Activated CD4-positive, alpha-beta T cell treated with anti-CD3 and anti-CD28 coated beads for 1 hour (primary cell): ENCODE measurements at places on chromosomes 4 and X.

GRCh38 chr4:73528171-73528570 is 46.6 kb downstream of the AFM start:
- no peak for DNase-seq

DNA sequence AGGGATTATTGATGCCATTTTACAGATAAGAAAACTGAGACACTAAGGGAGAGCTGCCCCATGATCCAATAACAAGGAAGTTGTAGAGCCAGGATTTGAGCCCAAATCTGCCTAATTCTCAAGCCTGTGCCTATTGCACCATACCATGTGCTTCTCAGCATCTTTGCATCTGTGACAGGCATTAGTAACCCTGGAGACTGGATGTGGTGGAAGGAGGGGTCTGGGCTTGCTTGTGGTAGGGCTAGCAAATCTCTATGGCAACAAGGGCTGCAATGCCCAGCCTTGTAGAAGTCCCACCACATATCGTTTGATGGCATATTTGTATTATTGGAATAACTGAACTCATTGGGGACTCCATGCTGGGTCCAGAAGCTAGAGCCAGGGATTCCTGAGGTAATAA is 58.1 kb downstream of the RTL5 start:
- no peak for DNase-seq

- DNase-seq: no peak
Measured at GRCh38 chr4:156596706-156597329, 374.8 kb downstream of the PDGFC start.

- DNase-seq: no peak
Measured at GRCh38 chr4:123262080-123262479, 134.5 kb upstream of the SPRY1 start.

DNA sequence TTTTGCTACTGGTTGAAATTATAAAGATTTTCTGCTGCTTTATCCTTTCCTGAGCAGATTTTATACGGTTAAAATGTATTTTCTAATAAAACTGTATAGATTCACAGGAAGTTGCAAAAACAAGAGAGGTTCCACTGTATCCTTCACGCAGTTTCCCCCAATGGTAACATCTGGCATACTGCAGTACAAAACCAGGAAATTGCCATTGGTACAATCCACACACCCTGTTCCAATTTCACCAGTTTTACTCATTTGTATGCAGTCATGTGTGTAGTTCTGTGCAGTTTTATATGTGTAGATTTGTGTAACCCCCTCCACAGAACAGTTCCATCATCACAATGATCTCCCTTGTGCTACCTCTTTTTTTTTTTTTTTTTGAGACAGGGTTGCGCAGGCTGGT is 20.0 kb downstream of the DDX3X start:
- no peak for DNase-seq

DNA sequence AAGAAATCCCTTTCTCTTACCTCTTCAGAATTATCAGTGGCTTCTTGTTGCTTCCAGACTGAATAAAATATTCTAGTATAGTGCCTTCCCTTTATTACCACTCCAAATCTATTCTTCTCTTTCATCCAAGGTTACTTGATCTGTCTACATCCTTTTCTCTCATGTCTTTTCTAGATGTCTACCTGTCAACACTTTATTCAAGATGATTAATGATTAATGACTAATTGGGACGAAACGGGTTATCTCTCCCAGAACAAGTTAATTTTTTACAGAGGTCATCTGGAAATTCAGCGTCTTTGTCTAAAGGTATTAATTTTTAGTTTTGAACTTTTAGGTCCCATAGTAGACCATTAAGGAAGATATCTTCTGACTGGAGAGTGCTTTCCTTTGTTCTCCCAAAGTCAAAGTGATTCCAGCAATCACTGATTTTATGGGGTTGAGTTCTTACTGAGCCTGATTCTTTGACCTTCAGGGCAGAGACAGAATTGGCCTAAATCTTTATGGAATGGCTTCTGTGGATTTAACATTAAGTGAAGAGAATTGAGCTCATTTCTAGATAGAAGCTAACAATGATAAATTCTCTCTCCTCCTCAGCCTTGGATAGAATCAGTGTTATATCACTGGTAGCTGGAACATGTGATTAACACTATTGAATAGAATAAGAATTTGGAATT is 335.4 kb upstream of the TEX13C start:
- no peak for DNase-seq

DNA sequence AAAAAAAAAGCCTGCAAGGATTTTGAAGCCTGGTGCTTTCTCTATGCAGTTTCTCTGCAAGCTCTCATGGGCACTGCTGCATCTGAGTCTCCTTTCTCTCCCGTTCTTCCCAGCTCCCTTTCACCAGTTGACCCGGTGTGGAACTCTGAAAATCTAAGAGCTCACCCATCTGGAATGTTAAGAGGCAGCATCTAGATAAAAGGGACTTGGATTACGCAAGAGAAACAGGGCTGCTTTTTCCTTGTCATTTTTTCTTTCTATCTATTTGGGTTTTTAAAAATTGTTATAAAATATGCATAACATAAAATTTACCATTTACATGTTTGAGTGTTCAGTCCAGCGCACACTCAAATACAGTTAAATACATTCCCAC is 95.2 kb upstream of the RPS6KA3 start:
- DNase-seq: no peak

GRCh38 chrX:74500555-74500954 is 79.3 kb downstream of the SLC16A2 start:
- DNase-seq: no peak

- no peak for DNase-seq
Measured at GRCh38 chr4:8026453-8026852, 86.8 kb upstream of the AFAP1 start.

DNA sequence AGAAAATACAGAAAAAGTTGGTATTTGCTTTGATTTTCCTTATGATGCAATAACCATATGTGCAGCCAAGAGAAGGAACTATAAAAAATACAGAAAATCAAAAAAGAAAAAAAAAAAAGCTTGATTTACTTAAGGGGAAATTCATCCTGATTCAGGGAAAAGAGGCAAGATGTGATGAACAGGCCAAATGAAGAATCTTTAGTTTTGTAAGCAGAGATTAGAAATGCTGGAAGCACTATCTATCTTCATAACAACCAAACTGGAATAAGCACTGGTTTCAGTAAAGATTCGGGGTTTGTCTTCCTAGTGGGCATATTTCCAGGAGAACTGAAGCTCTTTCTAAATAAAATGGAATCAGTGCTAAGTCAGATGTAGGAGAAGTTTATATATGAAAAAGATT is 82.9 kb upstream of the KCNIP4 start:
- no peak for DNase-seq

GRCh38 chrX:39244147-39244546 is 442.9 kb downstream of the MID1IP1 start:
- DNase-seq: no peak

DNA sequence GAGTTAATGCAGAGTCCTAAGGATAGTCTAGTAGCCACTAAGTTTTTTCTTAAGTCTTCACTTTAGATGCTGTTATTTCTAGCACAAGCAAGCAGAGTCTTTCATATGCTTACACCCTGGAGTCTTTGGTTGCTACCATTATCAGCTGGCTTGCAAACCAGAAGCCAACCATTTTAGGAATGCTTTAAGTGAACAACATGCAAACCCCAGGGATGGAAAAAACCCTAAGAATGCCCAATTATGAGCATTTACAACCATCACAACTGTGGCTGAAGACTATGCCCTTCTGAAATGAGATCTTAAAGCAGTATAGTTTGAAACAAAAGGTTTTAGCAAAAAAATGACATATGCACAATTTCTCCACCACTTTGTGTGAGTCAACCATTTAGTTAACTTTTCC is 6.6 kb downstream of the MID1IP1 start:
- no peak for DNase-seq

DNA sequence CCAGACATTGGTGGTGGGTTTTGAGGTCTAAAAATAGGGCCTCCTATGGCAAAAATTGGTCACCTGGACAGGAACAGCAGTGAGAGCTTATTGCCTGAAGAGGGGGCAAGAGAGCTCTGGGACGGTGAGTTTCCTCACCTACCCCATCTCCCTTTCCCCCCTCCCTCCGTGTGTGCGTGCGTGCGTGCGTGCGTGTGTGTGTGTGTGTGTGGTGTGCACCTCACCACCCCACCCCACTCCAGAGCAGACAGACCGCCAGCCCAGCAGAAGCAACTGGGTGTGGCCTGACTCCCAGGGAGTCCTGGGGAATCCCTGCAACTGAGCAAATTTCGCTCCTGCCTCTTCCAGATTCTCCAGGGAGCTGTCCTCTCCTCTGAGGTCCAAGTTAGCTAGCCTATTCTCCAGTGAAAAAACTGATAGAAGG is 44.7 kb downstream of the PRPS1 start:
- peak; percentile 49 for DNase-seq

GRCh38 chr4:3026540-3026939 is 47.8 kb downstream of the HTT-AS start:
- DNase-seq: no peak
